NCI-H1105 (cell line): ENCODE measurements at places on chromosomes 11 and 22.

GRCh38 chr11:94997437-94997836, 23.9 kb downstream of the KDM4D start:
- no peak for DNase-seq

DNA sequence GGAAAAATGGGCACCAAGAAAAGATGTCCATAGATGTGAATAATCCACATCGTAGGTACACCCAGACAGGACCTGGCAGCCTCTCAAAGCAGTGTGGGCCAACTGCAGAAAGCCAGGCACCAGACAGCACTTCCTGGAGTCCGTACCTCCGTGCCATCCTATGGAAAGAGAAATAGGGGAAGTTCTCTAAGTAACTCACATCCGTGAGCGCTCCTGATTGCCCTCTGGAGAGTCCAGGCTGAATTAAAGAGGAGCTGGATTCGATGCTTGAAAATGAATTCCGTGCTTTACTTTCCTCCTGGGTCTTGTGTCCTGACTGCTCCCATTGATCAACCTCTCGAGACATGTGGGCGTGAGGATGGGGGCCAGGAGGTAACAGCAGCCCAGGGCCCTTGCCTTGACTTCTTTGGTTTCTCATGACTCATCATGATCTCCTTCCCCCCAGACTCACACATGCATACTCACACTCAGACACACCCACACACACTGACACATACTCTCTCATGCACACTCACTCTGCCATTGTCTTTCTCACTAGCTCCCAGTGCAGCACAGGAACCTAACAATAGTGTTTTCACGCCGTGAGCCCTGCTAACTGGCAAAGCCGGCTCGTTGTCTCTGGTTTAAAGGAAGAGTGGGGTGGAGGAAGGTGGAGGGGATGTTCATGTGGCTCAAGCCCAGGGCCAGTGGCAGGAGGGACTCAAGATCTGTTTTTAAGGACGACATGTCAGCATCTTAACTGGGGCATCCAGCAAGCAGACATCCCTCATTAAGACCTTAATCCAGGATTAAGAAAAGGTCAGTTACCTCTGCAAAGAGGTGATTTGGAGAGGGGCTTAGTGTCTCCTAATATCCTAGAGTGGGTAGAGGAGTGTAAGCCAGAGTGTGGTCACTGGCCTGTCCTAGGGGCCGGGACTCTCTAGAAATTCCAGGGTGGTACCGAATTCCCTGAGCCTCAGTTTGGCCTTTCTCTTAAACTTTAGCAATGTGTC, 104.2 kb downstream of the SCN3B start:
- DNase-seq = no peak

DNA sequence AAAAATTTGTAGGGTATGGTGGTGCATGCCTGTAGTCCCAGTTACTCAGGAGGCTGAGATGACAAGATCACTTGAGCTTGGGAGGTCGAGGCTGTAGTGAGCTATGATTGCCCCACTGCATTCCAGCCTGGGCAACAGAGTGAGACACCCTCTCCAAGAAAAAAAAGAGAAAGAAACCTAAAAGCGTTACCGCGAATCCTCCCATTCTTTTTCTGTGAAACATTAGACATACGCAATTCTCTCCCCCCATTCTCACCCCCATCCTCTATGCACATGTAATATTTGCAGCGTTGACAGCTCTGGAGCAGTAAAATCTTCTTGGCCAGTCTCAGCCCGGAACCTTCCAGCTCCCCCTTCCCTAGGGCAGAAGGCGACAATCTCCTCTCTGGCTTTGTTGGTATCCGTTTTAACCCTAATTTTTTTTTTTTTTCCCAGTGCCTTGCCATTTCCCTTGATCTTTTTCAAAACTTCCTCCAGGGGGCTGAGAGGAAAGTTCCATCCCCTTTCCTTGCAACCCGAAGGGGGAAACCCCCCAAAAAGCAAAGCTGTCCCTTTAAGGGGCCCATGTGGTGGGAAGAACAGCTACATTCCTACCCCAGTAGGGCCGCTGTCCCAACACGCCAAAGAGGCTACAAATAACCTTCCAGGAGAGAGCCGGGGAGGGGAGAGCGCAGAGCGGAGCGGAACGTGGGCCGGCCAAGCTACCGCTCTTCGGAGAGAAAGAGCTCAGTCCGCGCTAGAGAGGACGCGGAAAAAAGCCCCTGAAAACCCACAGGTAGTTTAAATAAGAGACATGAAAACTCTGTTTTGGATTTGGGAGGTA, 1.9 kb downstream of the LRP4 start:
- DNase-seq = peak; percentile 39

DNA sequence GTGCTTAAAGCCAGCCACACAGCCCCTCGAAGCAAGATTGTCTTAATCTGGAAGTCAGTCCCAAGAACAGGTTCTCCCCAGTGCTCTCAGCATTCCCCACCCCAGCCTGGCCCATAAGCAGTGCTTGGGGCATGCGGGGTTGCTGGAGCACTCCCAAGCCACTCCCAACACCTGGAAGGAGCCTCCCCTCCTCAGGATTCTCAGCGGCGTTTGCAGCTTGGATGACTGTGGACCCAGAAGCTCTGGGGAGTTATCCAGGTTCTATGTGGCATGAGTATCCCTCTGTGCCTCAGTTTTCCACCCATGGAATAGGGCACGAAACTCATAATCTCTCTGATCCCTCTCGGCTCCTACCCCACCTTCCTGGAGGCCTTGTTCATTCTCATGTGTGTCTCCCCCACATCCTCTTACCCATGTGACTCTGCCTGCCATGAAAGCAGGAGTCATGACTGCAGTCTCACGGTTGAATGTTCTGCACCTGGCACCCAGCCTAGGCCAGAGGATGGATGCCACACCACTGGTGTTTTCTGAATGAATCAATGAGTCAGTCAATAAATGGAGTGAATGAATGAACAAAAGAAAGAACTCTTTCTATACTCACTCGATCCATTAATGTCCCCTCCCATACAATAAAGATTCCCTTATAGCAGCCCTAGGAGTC, 33.4 kb upstream of the WNT7B start:
- no peak for DNase-seq

GRCh38 chr22:41687901-41688364, 734 bp downstream of the SNU13 start:
- peak; percentile 15 for DNase-seq

- no peak for DNase-seq
Observed at GRCh38 chr22:49814164-49814686, 13.4 kb downstream of the BRD1 start.

- no peak for DNase-seq
Observed at GRCh38 chr22:28909375-28909774, 26.0 kb downstream of the ZNRF3 start.

DNA sequence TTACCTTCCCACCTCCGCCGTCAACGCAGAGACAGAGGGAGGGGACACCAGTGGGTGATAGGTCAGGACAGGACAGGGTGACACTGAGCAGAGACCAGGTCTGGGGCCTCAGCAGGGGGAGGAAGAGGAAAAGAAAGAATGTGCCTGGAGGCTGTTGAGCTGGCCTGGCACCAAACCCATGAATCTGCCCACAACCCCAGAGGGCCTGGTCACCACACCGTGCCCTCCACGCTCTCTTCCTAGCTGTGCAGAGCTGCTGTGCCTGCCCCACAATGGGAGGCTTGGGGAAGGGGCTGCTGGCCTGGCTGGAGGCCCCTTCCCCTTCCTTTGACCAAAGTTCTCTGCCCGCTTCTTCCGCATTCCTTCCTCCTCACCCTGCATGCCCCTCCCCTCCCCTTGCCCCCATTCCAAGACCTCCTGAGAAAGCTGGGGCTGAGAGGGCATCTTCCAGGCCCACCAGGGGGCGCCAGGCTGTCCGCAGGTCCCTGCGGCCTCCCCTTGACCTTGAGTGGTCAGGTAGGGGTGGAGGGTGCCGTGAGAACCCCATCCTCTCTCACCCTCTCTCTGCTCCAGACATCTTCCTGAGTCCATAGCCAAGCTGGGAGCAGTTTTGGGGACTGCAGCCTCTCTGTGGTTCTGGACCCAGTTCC, 11.0 kb upstream of the CACNA1I start:
- DNase-seq = no peak

DNA sequence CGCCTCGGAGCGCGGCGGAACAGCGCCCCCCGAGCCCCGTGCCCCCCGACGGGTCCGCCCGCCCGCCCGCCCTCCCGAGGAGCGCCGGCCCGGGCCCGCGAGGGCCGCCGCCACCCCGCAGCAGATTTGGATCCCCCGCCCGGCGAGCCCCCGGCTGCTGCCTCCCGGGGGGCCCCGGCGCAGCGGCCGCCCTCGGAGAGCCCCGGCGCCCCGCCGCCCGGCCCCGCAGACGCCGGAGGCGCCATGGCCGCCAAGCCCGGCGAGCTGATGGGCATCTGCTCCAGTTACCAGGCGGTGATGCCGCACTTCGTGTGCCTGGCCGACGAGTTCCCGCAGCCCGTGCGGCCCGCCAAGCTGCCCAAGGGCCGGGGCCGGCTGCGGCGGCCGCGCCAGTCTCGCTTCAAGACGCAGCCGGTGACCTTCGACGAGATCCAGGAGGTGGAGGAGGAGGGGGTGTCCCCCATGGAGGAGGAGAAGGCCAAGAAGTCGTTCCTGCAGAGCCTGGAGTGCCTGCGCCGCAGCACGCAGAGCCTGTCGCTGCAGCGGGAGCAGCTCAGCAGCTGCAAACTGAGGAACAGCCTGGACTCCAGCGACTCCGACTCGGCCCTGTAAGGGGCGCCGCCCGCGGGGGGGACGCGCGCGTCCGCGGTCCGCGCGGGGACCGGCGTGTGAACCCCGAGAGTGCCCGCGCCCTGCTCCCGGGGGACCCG, 380 bp downstream of the C11orf96 start:
- DNase-seq = no peak

- no peak for DNase-seq
Observed at GRCh38 chr11:76653674-76654284, 16.8 kb downstream of the LRRC32 start.

GRCh38 chr11:9757809-9758636, 94.1 kb downstream of the SWAP70 start:
- peak; percentile 73 for DNase-seq

- DNase-seq = no peak
Observed at GRCh38 chr22:17112491-17113042, 8.6 kb downstream of the TMEM121B start.

GRCh38 chr22:41324821-41325528, 23.6 kb downstream of the ZC3H7B start:
- no peak for DNase-seq

- DNase-seq = no peak
Observed at GRCh38 chr11:104451197-104451893, 287.4 kb upstream of the PDGFD start.

- DNase-seq = no peak
Observed at GRCh38 chr22:29049655-29050263, 11.9 kb downstream of the C22orf31 start.

GRCh38 chr11:127338380-127339259, 338.1 kb upstream of the KIRREL3 start:
- no peak for DNase-seq

DNA sequence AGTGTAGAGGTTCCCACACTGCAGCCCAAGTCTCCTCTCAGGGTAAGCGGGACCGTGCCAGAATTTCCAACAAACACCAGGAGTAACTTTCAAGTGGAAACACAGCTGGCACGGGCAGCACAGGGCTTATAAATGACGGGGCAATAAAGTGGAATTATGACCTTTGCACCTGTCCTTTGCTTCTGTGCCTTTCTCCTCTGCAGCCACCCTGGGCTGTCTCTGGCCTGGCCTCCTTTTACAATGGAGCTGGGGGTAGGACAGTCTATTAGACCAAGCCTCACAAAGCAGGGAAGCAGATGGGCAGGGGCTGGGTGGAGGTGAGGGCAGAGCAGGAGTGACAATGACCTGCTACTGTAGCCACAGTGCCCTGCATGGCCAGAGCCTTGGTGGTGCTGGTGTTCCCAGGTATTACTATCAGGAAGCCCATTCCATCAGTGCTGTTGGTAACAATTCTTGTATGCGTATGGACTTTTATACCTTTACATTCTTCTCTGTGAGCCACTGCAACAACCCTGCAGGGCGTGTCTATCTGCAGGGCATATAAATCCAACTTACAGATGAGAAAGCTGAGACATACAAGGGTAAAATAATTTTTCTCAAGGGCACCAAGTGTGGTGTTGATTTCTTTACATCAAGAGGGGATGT, 387.8 kb downstream of the CTTN start:
- DNase-seq = no peak

DNA sequence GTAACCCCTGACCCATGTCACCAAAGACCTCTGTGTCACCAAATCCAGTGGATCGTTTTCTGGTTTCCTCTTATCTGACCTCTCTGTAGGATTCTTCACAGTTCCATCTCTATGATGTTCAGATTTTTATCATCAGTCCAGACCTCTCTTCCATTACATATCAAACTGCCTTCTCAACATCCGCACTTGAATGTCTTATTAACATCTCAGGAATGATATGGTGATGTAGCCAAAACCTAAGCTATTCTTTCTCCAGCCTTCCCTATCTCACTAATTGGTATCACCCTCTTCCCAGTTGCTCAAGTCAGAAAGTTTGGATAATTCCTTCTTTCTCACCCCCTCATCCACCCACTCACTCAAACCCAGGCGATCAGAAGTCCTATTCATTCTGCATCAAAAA, 13.4 kb downstream of the APLNR start:
- no peak for DNase-seq

DNA sequence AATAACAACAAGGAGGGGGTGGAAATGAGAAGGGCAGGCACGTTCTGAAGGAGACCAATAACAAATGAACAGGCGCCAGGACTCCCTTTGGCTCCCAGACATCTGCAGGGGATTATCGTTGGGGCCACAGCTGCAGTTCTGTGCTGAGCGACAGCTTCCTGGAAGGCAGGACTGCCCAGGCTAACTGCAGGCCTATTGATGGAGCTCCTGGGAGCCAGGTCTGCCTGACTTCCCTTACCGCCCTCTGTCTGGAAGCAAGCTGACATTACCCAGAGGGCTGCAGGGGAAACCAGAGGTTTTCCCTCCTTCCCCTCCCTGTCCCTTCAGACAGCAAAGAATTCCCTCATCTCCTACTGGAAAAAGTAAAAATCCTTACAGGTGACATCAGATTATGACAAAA, 5.0 kb downstream of the DRD2 start:
- no peak for DNase-seq

- DNase-seq = no peak
Observed at GRCh38 chr11:34143048-34143447, 37.6 kb downstream of the NAT10 start.

DNA sequence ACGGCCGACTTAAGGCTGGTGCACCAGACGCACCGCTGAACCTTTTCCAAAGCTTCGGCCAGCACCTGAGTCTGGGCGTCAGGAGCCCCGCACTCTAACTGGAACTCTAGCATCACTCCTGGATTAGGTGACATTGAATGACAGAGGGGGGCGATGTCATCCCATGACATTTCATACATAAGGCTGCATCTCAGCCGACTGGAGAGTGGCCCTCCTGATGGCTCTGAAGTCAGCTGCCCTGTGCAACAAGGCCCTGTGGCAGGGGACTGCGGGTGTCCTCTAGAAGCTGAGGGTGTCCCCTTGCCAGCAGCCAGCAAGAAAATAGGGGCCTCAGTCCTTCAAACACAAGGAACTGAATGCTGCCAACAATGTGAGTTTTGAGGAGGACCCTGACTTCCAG, 10.1 kb upstream of the FADS3 start:
- no peak for DNase-seq

- DNase-seq = no peak
Observed at GRCh38 chr22:19214078-19214473, 35.5 kb upstream of the SLC25A1 start.
